ENCODE measurements at places on chromosomes 6 and 20.

- no peak for DNase-seq
Measured at GRCh38 chr6:99711925-99712324, 105.3 kb downstream of the PRDM13 start.

DNA sequence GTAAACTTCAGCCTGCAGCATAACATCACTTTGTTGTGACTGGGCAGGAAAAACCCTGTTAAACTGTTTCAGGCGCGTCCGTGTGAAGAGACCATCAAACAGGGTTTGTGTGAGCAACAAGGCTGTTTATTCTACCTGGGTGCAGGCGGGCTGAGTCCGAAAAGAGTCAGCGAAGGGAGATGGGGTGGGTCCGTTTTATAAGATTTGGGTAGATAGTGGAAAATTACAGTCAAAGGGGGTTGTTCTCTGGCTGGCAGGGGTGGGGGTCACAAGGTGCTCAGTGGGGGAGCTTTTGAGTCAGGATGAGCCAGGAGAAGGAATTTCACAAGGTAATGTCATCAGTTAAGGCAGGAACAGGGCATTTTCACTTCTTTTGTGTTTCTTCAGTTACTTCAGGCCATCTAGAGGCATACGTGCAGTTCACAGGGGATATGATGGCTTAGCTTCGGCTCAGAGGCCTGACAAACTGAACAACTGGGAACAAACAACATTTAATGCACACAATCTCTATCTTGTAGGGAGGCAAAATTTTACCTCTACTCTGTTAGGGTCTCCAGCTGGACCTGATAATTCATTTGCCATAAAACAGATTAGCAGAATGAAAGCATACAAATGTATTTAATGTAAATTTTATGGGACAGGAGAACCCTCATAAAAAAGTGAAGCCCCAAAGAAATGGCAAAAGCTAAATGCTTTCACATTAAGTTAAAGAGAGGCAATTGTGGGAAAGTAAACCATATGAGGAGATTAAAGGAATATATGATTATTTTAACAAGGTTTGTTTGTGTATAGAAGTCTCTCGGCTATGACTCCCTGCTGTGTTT, 58.3 kb upstream of the HFE start:
- DNase-seq: no peak

DNA sequence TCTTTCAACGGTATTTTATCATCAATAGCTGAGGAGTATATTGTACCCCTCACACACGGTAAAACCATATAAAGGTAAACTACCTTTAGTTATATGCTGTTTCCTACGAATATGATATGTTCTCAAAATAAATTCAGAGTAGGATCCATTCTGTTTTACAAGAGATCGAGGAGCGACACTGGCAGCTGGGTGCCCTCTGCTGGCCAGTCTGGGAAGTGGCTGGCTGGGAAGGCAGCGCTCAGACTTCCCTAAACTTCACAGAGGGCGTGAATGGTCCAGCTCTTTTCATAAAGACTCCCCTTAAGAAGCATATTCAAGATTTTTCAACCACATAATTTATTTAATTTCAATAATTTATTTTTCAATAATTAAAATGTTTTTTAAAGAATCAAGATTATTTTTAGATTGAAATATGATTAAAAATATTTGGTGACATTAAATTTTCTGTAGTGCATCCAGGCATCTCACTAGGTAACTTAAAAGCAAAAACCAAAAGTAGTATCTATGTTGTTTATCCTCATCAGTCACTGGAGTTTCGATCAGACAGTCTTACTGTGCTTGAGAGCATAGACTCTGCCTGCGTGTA, 187.5 kb upstream of the PDE10A start:
- peak; percentile 16 for DNase-seq

GRCh38 chr6:148395583-148396101, 53.0 kb downstream of the SASH1 start:
- DNase-seq: no peak

GRCh38 chr6:30990422-30991086, 7.0 kb downstream of the MUC21 start:
- no peak for DNase-seq

DNA sequence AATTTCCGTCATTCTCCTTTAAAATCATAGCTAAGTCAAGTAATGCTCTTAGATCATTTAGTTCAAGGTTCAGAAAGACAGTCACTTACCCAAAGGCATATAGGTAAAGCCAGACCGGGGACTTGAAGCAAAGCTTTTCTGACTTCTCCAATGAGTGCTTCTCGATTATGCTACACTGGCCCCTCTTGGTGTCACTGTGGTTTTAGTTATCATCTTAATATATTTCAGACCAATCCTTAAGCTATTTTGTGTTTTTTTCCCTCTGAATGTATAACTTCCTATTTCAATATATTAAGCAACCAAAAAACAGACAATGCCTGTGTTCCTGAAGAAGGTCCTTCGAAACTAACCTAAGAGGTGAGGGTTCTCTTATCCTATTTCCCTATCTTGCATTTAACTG, 3.9 kb downstream of the PRDM1 start:
- no peak for DNase-seq

- no peak for DNase-seq
Measured at GRCh38 chr6:56833127-56833791, 121.6 kb upstream of the BEND6 start.

- DNase-seq: no peak
Measured at GRCh38 chr6:37381579-37381978, 27.8 kb downstream of the RNF8 start.

DNA sequence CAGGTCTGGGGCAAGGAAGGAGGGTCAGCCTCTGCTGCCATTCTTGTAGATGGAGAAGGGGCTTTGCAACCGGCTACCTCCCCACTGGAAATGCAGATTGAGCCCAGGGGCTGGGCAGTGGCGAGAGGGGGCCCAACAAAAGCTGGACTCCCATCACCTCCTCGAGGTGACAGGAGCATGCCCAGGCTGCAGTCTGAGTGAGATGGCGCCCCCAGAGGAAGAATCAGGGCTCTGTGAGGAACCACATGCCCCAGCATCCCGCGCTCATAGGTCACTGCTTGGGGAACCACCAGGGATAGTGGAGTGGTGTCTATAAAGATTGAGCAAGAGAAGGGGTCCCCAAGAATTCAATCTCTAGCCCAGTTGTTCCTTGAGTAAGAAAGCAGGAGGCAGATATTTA, 31.6 kb upstream of the NEDD9 start:
- no peak for DNase-seq

- DNase-seq: no peak
Measured at GRCh38 chr6:41937861-41938574, 3.6 kb downstream of the CCND3 start.

DNA sequence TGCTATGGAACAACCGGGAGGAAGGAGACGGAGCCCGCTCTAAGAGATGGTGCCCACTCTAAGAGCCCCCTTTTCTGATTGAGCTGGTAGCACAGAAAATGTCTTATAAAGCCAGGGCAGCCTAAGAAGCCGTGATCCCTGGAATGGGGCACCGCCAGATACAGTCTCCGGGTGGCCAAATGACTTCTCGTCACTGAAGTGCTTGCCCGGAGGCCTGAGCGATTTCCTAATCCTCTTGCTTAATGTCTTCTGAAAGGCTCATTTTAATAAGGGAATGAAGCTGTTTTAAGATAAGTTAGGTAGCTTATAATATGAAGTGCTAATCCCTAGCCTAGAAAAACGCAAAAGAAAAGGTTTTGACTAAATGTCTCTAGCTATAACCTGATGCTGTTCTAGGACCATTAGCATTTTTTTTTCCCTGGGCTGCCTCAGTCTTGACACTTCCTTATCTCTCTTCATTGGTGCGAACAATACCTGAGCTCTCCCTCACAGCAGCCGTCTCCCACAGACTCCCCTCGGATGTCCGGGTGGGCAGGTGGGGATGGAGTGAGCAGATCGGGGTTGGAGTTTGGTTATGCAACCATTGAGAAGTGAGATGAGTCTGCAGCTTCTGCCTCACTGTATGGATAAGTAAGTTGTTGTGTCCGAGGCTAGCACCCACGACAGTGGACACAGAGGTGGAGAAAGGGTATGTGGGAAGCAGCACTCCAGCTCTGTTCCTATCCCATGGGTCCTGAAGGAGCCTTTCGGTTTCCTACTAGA, 559.4 kb upstream of the AGPAT4 start:
- DNase-seq: no peak

- no peak for DNase-seq
Measured at GRCh38 chr20:37955511-37955910, 52.6 kb downstream of the VSTM2L start.

DNA sequence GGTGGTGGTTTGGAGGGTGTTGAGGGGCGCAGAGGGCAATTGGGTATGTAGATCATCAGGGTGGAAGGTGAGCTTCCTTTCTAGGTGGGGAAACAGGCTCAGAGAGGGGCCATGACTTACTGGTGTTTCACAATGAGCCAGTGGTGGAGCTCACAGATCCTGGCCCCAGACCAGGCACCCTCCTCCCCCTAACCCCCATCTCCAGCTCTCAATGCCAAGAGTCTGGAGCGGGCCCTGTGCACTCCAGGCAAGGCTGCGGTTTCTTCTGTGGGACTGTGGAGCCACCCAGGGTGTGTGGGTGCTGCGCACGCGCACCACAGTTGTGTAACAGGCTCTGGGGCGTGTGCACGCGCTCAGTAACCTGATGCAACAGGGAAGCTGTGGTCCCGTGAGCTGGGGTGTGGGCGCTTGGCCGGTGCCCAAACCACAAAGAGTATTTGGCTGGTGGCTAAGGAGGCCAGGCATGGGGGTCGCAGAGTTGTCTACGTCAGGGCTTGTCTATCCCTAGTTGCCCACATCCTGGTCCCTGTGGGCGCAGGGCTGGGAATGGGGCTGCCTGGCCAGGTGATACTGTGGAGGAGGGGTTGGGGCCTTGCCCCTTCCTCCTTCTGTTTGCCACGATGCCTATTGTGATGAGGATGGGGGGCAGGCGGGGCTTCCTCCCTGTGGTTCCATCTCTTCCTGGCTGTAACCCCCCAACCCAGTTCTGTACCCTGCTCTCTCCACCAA, 37.5 kb upstream of the MRPS18A start:
- no peak for DNase-seq

GRCh38 chr6:11188161-11188915, 44.1 kb downstream of the NEDD9 start:
- DNase-seq: no peak

- no peak for DNase-seq
Measured at GRCh38 chr6:37123957-37124729, 45.8 kb upstream of the PIM1 start.

- no peak for DNase-seq
Measured at GRCh38 chr6:75334266-75335040, 49.9 kb upstream of the TMEM30A start.
